ENCODE measurements at places on chromosomes 1 and 21.

DNA sequence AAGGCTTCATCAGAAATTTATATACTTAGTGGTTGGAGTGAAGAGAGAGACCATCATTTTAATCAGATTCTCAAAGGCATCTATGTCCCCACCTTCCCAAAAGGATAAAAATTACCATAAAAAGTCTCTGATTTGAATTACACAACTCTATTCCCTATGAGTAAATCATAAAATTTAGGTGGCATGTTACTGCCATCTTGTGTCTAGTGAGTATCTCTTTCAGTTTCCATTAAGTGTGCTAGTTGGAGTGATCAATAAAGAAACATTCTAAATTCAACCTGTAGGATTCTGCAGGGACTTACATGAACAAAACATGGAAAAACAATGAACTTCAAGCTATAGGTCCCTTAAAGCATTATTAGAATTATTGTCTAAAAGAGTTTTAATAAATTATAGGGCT lies 655.4 kb downstream of the LTN1 start:
- DNase-seq, result no peak

DNA sequence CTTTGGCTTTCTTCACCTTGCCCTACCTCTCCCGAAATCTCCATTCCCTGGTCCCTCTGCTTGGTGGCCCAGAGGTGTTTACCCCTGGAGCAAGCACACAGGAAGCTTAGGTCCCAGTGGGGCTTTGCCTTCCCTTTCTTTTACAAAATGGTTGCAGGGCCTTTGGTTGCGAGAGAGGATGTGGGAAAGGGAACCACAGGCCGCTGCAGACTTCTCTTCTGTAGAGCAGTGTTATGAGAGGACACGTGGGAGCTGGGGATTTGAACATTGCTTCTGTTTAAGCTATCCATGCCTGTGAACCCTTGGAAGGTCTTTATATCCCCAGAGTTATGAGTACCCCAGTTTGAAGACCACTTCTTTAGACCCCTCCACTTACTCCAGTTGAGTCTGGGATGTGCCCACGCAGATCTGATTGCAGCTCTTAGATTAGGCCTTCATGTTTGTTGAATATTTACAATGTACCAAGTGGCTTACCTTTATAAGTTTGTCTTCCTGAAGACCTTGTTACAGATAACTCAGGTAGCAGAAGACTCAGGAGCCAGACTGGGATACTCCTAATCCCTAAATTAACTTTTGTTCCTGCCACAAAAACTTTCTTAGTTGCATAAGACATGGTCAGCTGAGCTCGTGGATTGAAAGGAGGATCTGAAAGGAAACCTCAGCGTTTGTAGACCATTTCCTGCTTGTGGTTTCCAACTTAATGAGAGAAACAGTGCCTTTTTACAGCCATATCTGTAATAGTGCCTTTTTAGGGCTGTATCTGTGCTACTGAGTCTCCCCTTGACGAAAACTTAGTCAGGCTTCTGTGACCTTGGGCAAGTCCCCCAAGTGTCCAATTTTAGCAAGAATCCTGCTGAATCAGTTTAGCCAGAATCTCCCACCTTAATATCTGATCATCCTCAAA lies 21.9 kb upstream of the IVNS1ABP start:
- no peak for DNase-seq

DNA sequence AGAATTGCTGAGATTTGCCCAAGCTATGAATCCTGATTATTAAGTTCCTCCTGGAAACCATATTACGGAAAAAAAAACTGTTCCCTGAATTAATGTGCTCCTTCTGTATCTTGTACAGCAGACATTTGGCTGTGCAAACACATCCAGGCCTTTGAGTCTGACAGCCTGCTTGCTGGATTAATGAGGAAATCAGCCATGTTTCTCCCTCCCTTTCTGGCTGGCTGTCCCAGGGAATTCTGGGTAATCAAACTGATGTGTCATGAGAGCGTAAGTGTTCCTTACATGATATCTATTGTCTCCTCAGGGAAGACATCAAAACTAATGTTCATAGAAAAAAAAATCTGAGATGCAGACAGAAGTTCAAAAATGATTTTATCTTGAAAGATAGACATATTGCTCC lies 18.8 kb downstream of the PGBD5 start:
- no peak for DNase-seq

- no peak for DNase-seq
Observed at GRCh38 chr1:7389906-7390603, 381.0 kb upstream of the VAMP3 start.

DNA sequence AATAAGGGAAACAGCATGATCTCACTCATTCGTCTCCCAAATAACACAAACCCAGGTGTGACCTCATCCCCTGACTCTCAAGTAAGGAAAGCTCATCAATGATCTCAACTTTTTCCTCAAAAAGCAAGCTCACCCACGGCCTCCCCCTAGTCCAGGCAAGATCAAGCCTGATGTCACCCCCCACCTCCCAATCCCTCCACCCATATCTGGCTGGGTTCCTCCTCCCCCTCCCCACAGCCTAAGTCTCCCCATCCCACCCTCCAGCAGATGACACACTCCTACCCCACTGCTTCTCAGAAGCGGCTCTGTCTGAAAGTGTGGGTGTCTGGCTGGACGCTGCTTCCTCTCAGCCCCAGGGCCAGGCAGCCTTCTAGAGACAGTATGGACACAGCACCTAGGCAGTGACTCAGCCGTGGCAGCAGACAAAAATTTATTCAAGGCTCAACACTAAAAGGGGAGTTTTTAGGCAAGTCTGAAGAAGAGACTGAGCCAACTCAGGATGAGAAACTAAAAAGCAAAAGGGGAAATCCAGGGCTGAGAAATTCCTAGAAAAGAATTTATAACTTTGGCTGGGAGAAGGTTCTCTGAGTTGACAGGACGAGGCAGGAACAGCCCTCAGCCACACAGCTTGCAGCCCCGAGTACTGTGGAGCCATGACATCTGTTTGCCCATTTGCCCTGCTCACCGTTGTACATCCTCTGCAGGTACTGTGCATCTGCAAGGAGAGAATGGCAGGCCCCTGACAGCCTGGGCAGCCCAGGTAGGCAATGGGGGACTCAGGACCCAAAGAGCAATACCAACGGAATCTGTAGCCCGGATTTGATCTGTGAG lies 81.6 kb upstream of the LRRC8D start:
- DNase-seq, result peak; percentile 26

- DNase-seq, result no peak
Observed at GRCh38 chr1:180765151-180765550, 133.3 kb downstream of the XPR1 start.

GRCh38 chr1:66267201-66267940 lies 266.6 kb upstream of the SGIP1 start:
- DNase-seq, result no peak

Measured in H54 (cell line).